ENCODE measurements at places on chromosomes 3 and 15. TPM values are rescaled to one million over a fixed set of nuclear protein-coding genes. Genes with fewer than 3 reads are reported as not detected.

MTHFS gene
- 33.0 TPM for polyA plus RNA-seq

BCL2A1 gene
- polyA plus RNA-seq, result 52.9 TPM

DISP2 gene
- 0.47 TPM for polyA plus RNA-seq

NEK10 gene
- polyA plus RNA-seq, result 0.65 TPM

GRCh38 chr15:63037976-63038720, 4.4 kb upstream of the TPM1 start:
- no peak overlapping the region for H3K4me3 ChIP-seq
- H3K27me3 ChIP-seq, result peaks cover 36% of the 10 kb centered on the region
- H3K36me3 ChIP-seq, result no peaks in the 10 kb centered on the region
- H3K27ac ChIP-seq, result no peak overlapping the region
- peaks cover 12% of the 10 kb centered on the region for H3K4me1 ChIP-seq
- no peak for DNase-seq

DNA sequence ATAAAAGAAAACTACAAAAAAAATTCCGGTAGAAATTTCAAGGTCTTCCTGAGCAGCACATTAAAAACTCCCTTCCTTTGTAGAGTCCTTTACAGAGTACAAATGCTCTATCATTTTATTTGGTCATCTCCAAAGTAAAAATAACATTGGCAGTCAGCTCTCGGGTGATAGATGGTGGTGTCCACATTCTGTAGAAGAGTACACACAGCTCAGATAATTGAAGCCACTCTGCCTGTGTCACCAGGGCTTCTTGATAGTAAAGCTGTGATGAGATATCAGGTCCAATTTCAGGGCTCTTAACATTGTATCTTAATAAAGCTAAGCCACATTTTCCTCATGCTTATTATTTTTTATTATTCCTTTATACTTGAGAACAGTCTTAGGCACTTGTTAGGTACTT, 371.6 kb downstream of the TAFA4 start:
- H3K27me3 ChIP-seq, result no peaks in the 10 kb centered on the region
- H3K27ac ChIP-seq, result no peak overlapping the region
- no peak for DNase-seq
- H3K4me1 ChIP-seq, result no peaks in the 10 kb centered on the region
- no peak overlapping the region for H3K4me3 ChIP-seq

- peaks cover 16% of the 10 kb centered on the region for H3K4me1 ChIP-seq
- no peak for DNase-seq
- H3K36me3 ChIP-seq, result no peaks in the 10 kb centered on the region
Measured at GRCh38 chr15:76057332-76058000, 2.3 kb upstream of the TMEM266 start.

- no peak overlapping the region for H3K27ac ChIP-seq
- H3K36me3 ChIP-seq, result peaks cover 74% of the 10 kb centered on the region
- no peaks in the 10 kb centered on the region for H3K4me1 ChIP-seq
- DNase-seq, result no peak
- no peak overlapping the region for H3K4me3 ChIP-seq
Measured at GRCh38 chr3:71684757-71685386, 40.3 kb downstream of the EIF4E3 start.

DNA sequence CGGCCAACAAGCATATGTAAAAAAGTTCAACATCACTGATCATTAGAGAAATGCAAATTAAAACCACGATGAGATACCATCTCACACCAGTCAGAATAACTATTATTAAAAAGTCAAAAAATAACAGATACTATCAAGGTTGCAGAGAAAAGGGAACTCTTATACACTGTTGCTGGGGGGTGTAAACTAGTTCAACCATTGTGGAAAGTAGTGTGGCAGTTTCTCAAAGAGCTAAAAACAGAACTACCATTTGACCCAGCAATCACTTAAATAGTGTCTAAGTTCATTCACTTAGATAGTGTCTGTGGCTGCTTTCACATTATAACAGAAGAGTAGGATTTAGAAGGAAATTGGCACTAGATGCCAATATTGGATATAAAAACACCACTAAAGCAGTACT, 49.7 kb downstream of the CGGBP1 start:
- H3K4me1 ChIP-seq, result no peaks in the 10 kb centered on the region
- H3K27me3 ChIP-seq, result no peaks in the 10 kb centered on the region
- H3K36me3 ChIP-seq, result no peaks in the 10 kb centered on the region
- H3K27ac ChIP-seq, result no peak overlapping the region
- no peak for DNase-seq

DNA sequence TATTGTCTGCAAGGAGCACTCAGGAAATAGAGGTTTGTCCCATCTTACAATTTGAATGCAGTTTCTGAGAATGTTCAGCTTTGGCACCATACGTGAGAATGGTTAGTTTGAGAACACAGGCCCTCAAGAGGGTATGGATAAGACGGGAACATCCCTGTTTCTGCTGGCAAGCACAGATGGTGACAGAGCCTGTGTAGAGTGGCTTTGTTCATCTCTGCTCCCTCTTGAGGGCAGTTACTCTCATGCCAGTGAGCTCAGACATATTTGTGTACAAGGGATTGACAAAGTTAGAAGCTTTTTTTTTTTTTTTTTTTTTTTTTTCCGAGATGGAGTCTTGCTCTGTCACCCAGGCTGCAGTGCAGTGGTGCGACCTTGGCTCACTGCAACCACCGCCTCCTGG, 71.5 kb upstream of the FILIP1L start:
- H3K4me3 ChIP-seq, result no peak overlapping the region
- peaks cover 6% of the 10 kb centered on the region for H3K4me1 ChIP-seq
- no peak overlapping the region for H3K27ac ChIP-seq
